ENCODE measurements at places on chromosomes 1 and 21.

DNA sequence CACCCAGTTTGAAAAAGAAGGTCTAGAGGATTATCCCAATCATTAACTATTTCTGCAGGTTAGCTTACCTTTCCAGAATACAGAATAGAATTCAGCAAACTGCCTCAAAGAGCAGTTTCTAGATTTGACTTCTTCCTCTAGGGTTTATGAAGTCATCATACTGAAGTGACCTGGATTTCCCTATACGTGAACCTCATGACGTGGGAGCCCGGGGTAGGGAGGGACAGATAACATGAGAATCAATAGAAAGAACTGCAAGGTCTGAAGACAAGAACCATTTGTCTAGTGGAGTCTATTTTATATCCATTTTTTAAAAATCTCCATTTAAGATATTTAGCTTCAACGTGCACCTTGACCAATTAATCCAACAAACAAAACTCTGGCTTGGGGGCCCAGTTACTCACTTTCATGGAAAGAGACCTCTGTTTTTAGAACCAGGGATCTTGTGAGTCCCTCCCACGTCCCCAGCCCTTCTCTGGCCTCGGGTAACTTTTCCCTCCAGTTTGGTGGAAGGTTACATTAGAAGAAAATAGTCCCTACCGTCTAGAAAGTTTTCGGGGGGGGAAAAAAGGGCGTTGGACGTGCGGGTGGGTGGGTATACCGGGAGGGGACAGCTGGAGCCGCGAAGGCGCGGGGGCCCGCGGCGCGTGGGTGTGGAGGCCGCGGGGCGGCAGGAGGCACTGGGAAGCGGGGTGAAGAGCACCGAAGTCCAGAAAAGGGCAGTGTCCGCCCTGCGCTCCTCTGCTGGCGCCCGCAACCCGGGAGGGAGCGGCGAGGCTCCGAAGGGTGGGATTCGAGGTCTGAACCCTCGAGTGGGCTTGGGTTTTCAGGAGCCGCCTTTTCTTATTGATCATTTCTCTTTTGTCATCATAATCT, 13.8 kb upstream of the POGZ start:
- DNase-seq: peak; percentile 1

DNA sequence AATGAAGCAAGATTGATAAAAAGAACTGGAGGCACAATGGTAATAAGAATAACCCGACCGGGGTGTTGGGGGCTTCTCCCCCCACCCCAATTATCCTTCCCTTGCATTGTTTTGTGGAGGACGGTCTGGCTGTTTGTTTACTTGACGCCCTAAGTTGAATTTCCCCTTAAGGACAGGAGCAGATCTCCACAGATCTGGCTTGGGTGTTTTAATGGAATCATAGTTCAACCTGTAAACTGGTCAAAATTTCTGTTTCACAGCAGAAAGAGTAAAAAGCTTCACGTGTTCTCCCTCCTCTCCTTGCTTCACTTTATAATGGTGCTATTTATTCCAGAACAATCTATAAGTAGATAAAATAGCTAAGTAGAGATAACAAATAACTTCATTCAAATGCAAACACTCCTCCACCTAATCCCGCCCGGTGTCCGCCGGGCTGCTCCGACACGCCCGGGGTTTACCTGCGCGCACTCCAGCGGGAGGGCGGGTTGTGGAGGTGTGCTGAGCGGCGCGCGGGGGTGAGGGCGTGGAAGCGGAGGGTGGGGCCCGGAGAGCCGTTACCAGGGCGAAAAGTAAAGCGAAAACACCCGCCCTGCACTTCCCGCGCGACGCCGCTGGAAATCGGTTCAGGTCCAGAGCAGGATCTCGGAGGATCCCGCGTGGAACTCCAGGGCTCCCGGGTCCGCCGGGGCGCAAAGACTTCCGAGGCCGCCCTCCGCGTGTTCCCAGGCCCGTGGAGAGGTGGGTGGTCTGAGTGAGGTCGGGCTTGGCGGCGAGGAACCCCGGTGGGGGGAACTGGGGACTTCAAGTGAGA, 2.0 kb upstream of the ATF3 start:
- DNase-seq: peak; percentile 60

DNA sequence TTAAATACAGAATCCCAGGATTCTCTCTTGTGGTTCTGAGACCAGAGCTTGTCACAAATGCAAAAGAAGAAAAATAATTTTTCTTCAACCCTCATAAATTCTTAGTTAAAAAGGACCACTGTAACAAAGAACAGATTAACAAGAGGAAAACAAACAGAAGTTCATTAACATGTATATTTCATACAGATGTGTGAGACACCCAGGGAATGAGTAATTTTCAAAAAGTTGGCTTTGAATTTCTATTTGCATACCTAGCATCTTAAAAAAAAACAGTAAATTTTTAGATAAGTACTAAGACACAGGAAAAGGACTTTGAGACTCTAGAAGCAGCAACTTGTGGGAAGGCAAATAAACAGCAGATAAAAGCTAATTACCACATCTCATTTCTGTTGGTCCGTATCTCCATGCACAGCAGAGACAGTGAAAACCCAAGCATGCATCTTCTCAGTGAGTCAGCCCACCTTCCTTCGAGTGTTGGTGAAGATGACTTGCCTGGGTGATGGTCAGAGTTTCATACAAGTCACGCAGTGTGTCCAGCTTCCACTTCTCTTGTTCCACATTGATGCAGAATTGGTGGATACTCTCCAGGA, 399.9 kb upstream of the ADAMTS5 start:
- no peak for DNase-seq

DNA sequence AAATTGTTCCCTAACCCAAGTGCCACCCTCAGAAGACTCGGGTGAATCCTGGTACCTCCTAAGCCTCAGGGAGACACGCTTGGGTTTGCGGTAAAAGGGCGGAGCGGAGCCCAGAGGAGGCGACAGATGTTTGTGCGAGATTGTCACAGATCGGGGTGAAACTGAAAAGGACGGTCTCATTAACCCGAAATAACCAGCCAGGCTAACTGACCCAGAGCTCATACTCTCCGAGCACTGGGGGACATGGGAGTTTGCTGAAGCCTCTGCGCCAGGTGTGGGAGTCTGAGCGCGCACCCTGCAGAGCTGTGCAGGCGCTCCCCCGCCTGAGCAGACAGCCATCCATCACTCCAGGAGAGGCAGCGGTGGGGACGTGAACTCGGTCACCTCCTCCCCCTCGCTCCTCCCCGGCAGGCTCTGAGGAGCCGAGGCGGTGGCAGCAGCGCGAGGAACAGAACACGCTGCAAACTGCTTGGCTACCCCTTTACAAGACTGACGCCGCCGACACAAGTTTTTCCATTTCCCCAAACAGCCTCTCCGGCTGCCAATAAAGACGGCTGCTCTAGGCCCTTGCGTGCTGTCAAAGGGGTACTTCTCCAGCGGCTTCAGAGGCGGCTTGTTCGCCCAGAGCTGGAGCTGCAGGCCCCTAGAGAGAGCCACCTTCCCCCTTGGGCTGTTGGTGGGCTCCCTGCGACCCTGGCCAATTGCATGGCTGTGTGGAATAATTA, 43.5 kb downstream of the RRAGC start:
- DNase-seq: no peak

DNA sequence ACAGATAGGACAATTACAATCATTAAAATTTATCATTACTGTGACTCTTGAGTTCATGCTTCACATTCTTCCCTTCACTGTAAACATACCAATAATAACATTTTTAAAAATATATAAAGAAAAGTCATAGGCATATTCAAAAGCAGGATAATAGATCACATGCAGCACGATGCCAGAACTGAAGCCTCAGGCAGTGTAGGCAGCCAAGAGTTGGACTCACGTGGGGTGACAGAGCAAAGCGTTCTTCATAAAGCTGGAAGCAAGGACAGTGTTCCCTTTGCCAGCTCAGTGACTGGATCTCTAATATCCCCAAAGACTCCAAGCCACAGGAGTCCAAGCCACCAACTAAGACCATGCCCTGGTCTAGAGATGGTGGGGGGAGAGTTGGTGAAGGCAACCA, 77.7 kb downstream of the ODF2L start:
- no peak for DNase-seq

Data from CD4-positive, alpha-beta T cell (primary cell).